ENCODE measurements at places on chromosomes 3 and 15.

DNA sequence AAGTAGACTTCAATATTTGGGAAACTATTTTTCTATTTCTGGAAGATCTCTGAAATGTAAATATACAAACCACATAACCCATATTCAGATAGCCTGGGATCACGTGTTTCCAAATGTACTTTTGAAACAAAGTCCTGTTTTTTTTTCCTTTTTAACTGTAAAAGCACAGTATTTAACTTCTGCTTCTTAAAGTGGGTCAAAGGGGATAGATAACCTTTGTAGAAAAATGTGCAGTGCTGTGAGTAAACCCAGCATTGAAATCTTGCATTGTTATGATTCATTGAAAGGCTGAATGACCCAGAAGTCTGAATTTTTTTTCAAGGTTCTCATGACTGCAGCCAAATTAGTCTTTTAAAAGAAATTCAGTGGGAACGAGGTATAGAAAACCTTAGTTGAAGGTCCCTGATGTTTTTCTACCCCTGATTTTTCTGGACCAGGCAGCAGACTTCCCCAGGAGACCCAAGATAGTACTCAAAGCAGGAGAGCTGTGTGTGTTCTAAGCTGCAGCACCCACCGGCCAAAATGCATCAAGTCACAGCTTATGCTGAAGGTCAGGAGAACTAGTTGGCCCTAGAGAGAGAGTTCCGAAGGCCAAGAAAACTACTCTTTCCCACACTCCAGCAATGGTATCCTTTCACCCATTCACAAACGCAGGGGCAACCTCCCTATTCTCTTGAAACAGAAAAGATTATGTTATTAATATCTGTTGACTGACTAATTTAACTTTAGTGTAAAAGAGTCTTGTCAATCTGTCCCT lies 43.6 kb upstream of the APH1B start:
- DNase-seq = no peak

DNA sequence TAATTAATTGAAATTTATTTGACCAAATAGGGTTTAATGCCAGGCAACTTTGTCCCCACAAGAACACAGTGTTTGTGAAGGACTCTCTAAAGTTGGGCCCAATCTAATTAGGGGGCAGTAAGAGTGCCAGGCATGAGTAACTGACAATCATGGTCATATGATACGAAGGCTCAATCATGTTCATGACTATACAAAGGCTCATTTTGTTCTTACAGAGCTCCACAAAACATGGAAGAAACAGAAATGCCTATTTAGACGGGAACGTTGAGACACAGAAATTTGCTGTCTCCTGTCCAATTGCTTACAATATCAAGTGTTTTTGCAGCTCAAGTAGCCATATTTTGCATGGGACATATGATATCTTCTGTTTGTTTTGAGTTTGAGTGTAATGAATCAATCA lies 391.1 kb downstream of the SI start:
- no peak for DNase-seq

GRCh38 chr3:131072845-131073244 lies 46.2 kb downstream of the NEK11 start:
- no peak for DNase-seq

DNA sequence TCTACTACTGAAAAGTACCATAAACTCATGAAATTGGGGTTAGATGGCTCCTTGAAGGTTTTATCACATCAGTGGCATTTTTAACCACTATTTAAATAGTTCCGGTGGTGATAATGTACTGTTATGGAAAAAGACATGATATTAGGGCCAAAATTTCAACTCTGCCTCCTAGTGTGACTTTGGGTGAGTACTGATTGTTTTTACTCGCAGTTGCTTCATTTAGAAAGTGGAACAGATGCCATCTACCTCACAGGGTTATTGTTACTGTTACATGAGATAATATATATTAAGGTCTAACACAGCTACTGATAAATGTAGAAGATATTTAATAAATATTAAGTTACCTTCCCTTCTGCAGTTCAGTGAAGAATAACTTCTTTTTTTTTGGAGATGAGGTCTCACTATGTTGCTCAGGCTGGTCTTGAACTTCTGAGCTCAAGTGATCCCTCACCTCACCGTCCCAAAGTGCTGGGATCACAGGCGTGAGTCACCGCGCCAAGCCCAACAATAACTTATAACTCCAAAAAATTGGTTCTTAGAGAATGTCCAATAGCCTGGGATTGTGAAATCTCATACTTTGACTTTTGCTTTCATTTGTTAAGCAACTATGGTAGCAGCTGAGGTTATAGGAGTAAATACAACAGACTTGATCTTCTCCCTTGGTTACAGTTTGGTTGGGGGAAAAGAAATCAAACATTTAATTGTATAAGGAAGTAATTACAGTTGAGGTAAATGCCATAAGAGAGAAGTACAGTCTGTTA lies 48.3 kb downstream of the MEF2A start:
- no peak for DNase-seq

DNA sequence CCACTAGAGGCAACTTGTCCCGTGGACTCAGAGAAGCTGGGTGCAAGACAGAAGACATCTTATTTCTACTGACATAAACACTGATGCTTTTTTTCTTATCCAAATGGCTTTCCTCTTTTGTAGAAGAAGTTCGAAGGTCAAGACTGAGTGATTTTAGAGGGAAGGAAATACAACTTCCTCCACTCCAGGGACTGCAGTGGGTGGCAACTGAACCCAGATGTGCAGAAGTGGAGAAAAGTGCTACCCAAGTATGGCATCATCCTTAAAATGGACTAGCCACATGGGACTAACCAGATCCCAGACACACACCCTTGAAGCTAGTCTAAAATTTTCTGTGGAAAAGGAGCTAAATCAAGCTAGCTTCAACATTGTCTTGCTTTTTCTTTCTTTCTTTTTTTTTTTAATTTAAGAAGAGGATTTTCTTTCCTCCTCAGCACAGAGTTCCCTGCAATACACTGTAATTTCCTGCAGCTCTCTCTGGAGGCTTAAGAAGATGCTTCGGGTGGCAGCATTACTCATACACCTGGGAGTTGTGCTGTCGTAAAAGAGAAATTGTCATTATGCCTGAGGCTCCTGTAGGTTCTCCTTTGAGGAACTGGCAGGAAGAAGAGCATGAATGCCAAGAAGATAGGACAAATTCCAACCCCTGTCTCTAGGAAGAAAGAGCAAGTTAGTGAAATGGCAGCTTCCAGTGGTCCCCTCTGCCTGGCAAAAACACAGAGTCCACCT lies 3.8 kb upstream of the FRMD4B start:
- no peak for DNase-seq

- peak; percentile 52 for DNase-seq
Measured at GRCh38 chr15:57559875-57560274, 31.8 kb upstream of the MYZAP start.

GRCh38 chr15:81394603-81395002 lies 20.6 kb upstream of the TMC3 start:
- no peak for DNase-seq

- no peak for DNase-seq
Measured at GRCh38 chr3:58346368-58346767, 13.7 kb downstream of the PXK start.

Measured in ACHN (cell line).